ENCODE measurements at places on chromosomes 16 and 17.
A peak's percentile ranks its signal among the peaks of the same experiment; 100 is the strongest.

DNA sequence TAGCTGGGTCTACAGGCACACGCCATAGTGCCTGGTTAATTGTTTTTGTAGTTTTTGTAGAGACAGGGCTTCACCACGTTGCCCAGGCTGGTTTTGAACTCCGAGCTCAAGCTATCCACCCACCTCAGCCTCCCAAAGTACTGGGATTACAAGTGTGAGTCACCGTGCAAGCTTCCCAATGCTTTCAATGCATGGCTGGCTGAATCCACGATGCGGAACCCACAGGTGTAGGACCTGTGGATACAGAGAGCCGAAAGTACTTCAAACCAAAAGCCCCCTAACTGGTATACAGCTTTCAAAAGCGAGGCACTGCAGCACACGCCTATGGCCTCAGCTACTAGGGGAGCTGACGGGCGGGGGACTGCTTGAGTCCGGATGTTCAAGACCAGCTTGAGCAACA is 44.8 kb downstream of the METTL16 start:
- no peak for DNase-seq

DNA sequence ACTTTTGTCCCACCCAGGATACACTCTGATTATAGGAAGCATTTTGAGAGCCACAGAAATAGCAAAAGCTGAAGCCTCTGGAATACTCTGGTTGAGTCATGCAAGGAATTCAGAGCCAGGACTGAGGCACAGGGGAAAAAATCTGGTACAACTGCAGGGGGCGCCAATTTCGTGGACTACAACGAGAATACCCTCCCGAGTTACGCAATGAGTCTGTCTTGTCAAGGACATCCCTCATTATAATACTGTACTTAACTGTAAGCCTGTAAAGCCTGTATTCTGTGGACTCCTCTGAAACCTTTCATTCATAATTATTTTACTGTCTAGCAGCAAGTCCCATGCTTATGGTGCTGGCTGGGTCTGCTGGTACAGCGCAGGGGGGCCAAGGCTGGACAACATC is 7.8 kb downstream of the HOXB1 start:
- DNase-seq: no peak

DNA sequence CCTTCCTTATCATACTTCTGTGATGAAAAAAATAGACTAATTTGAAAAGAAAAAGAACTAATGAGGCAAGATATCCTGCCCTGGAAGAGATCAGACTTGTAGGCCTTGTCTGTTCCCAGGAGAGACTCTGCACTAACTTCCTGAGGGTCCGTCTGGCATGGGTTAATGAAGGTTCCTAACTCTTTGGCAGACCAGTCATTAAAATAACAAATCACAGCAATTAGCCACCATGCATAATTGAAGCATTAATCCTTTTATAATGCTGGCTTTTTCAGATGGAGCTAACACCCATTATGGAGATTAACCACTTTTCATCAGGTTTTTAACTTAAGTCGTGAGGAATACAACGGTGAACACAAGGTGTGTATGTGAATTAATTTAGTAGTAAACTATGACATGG is 10.4 kb upstream of the KRT10 start:
- DNase-seq: peak; percentile 6

- no peak for DNase-seq
Measured at GRCh38 chr17:51508048-51508447, 247.7 kb downstream of the UTP18 start.

DNA sequence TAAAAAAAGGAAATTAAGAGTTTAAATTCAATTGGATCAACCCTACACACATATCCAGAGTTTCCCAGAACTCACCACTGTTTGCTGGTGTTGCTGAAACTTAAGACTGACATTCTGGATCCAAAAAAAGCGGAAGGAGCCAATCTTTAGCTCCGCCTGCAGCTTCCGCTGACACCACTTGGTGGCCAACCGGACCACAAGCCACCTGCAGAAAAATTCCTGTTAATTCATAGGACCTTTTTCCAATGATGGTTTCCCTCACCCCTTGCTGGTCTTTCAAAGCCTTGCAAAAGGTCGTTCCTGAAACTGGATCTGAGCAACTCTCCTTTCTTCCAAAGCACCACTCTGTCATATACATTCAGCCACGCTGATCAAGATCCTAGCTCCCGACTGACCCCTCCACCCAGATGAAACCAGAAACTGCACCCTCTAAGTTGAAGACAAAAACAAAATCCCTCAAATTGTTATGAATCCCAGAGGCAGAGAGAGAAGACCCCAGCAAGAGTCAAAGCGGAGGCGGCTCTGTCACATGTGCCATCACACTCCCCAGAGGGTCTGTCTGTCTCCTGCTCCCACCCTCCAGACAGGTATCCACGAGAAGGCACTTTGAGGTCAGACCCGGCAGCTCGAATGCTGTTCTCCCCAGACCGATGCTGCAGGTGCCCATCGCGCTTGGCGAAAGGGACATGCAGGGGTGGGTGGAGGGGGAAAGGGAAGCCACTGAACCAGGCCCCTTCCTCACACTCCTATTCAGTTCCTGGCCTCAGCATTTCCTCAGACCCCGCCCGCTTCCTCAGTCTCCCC is 773 bp downstream of the BLTP2 start:
- DNase-seq: peak; percentile 48

DNA sequence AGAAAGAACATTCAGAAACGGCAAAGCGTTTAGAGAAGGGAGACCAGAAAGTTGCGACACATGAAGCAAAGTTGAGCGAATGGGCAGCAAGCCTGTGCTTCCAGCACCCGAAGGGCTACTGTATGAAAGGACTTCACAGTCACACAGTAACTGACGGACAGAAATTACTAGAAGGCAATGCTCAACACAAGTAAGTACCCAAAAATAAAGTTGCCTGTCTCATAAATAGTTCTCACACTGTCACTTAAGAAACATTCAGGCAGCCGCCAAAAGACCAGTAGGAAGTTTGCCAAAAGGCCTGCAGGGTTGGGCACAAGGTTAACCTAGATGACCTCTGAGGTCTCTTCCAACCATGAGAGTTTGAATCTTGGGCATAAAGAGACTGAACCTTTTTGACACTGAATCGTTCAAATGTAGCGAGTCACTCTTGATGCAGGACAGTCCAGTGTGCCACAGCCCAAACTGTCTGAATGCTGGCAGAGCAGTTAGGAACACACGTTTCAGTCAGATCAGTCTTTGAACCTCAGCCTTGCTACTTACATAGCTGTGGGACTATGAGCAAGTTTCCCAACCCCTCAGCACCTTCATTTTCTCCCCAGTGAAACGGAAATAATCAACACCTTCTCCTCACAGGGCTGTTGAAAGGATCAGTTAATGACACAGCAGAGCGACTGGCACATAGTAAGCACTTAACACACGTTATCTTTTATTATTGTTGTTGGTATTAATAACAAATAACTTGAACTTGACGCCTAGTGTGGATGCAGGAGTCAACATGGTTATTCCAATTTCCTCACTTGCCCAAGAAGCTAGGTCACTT is 10.4 kb downstream of the NCBP3 start:
- no peak for DNase-seq

Data from ELF-1 (cell line).